M059J (cell line): ENCODE measurements at places on chromosomes 12 and 14.
A peak's percentile ranks its signal among the peaks of the same experiment; 100 is the strongest.

GRCh38 chr12:100901266-100901665 is 106.7 kb downstream of the ANO4 start:
- DNase-seq: peak; percentile 10

DNA sequence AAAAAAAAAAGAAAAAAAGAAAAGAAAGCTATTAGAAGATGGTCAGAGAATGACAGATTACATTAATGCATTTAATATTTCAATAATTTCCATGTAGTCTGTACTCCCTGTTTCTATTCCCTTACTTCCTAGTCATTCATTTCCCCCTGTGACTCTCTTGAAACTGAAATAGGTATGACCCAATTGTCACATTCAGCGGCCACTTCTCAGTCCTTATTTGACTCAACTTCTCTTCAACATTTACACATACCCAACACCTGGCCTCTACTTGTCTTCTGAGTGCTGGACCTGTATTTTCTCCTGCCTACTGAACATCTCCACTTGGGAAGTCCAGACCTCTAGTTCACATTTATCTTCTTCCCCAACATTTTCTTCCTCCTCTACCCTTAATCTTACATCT is 7.2 kb downstream of the EEA1 start:
- DNase-seq: no peak

DNA sequence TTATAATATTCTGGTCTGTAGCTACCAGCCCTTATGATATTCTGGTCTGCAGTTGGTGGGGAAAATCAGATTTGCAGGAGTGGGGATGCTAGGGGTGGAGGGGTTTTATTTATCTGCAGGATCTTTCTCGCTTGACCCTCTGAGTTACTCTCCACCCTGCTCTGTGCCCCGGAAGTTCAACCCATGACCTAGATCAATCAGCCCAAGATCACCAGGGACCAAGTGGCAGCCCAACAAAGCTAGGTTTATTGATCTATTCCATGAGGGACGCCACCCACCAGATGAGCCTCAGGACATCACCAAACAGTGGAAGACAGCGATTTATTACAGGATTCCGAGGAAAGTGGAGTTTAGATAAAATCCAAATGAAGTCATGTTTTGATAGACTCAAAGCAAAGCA is 25.8 kb upstream of the C12orf76 start:
- no peak for DNase-seq

GRCh38 chr12:113912760-113913329 is 53.3 kb downstream of the RBM19 start:
- peak; percentile 46 for DNase-seq

- DNase-seq: no peak
These were observed 9.2 kb upstream of the GOLGA3 start for GRCh38 chr12:132837693-132838409.

GRCh38 chr12:3115078-3115477 is 37.9 kb downstream of the TSPAN9 start:
- no peak for DNase-seq

- DNase-seq: peak; percentile 91
These were observed 839 bp downstream of the CLEC9A start for GRCh38 chr12:10031321-10031720.

- DNase-seq: peak; percentile 47
These were observed 20.0 kb upstream of the TCP11L2 start for GRCh38 chr12:106282457-106283097.

- peak; percentile 27 for DNase-seq
These were observed 4.0 kb downstream of the MYL2 start for GRCh38 chr12:110916295-110916875.

DNA sequence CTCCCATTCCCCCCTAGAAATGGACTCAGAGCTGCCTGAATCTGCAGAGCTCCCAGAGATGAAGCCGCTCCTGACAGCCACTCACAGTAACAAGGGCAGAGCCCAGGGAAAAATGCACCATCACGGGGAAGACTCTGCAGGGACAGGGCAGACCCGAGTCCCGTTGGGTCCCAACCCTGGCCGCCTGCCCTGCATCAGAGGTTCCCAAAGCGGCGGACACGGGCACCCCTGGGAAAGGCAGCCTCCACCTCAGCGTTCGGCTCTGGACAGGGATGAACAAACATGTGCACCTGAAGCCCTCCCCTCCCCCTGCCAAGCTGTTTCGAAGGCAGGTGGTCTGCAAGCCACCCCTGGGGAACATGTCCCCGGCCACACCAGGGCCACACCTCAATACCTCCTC is 320.4 kb downstream of the ADGRD1 start:
- DNase-seq: no peak

- peak; percentile 83 for DNase-seq
These were observed 1.5 kb downstream of the FRMD6 start for GRCh38 chr14:51653079-51653774.

- DNase-seq: peak; percentile 76
These were observed 636 bp downstream of the GOLGA3 start for GRCh38 chr12:132827763-132828703.

DNA sequence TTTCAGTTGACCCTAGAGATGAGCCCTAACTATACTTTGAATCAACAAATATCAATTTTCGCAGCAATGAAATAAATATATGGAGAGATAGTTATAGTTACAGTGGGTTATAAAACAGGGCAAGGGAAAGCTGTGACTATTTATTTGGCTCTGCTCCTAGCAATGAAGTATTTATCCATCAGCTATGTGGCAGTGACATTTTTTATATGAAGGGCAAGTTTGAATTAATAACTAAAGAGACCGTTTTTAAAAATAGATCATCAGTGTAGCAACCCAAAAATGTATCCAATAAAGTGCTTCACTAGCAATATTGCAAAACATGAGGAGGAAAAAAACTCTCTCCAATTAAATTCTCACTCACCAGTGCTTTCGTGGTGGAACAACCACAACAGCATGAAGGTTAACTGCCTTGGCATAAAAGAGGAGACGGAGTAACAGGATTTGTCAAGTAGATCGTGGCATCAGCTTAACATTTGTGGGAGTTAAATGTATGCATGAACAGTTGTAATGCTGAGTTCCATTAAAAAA is 58.1 kb upstream of the NUDT4 start:
- DNase-seq: no peak

- peak; percentile 68 for DNase-seq
These were observed 11.3 kb upstream of the GNG2 start for GRCh38 chr14:51849097-51849496.

GRCh38 chr12:93002293-93003054 is 73.4 kb upstream of the EEA1 start:
- peak; percentile 93 for DNase-seq

GRCh38 chr14:51657762-51658161 is 6.1 kb downstream of the FRMD6 start:
- peak; percentile 60 for DNase-seq

- DNase-seq: peak; percentile 74
These were observed 241.4 kb downstream of the PHLDA1 start for GRCh38 chr12:75790219-75790618.

DNA sequence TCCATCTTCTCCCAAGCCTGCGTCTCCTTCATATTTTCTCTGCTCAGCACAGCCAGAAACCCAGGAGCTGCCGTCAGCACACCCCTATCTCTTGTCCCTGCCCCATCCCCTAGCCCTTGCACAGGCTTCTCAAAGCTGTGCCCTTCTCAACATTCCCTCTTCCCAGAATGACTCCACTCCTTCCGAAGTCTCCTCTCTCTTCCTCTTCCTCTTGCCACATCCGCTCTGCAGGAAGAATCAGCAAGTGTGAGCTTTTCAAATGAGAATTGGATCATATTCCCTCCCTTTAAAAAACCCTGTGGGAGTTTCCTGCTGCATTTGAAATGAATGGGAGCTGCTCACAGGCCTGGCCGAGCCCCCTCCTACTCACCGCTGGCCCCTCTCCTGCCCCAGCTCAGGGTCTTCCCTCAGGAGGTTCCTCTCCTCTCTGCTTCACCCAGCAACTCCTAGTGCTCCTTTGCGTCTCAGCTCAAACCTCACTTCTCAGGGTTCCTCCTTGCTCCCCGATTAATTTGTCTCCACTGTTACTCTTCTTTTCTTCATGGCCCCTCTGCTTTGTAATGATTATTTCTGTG is 528.5 kb upstream of the CCDC196 start:
- DNase-seq: no peak

GRCh38 chr14:22122227-22122818 is 448.7 kb upstream of the OR4E1 start:
- DNase-seq: peak; percentile 2

DNA sequence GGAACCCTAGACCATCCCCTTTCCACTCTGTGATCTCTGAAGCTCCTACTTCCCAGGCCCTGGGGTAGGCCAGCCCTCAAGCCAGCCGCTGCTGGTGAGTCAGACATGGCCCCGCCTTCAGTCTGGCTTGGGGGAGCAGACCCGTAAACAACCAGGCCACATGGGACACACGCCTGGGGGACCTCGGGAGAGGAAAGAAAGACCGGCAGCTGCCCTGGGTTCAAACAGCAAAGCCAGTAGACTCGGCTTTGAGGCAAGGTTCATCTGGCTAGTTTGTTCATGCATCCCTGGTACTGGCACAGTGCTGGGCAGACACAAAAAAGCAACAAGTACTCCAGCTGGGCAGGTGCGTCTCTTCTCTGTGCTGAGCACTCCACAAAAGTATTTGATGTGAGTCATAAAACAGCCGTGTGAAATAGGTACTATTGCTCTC is 101.9 kb downstream of the SETD3 start:
- peak; percentile 69 for DNase-seq

DNA sequence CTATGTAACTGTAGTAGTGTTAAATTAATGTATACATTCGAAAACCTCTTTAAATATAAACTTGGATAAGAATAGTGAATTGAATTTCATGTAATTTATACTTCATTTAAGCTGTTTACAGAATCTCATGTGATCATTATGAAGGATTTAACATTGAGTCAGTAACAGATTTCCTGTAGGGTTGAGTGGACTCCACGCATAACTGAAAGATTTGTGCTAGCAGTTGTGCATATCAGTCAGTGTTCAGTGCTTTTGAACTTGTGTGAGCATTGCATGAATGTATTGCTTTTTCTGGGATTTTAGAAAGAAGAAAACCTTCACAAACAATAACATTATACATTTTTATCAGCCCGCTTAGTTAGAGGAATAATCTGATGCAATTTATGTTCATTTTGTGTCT is 1435.3 kb downstream of the LRFN5 start:
- no peak for DNase-seq

DNA sequence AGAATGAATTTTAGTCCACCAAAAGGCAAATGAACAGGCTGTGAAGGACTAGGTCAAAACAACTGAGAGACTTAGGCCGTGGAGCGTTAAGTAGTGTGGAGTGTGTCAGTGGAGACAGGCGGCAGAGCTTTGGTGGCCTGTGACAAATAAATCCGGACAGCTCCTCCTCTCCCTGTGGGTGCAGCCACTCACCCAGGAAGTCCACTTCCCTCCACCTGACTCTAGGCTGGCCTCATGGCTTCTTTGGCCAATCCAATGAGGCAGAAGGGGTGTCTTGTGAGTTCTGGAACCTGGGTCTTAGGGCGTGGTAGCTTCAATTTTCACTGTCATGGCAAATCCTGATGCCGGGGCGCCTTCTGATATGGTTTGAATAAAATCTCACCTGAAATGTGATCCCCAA is 180.9 kb upstream of the C14orf180 start:
- no peak for DNase-seq

DNA sequence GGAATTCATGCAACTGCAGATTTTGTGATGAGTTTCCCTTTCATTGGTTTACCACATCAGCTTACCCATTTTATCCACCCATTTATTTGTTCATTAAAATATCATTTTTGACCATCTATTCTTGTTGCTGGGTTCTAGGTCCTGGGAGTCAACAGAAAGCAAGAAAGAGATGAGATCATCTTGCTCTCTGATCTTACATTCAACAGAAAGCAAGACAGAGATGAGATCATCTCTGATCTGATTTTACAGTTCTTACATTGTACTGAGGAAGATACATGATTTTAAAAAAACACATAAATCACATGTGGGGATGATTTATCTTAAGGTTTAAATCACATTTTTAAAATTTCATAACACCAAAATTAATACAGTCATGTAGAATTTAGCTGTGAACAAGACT is 2.3 kb downstream of the TAS2R46 start:
- peak; percentile 3 for DNase-seq

DNA sequence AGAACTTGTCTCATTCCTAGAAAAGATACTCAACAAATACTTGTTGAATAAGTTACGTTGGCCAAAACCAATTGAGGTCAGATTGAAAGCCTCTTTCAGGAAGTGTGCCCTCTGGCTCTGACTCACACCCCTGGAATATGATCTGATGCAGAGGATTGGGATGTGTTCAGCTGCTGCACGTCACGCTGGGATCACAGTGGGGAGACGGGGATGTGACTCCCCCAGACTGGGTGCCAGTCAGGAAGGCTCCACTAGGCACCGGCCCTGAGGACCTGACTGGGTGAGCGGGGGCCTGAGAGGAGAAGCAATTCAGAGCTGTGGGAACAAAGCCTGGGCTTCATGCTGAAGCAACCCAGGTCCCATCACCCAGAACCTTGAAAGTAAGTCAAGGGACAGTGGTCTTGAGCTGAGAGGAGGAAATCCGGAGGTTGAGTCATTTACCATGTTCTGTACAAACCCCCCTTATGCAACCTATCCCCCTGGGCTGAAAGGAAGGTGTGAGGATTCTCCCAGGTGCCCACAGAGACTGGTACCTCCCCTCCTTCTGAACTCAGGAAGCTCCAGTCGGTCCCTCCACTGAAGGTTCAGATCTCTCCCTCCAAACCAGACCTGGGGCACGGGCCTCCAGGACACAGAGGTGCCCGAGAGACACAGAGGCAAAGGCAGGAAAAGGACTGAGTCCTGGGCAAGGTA is 3.9 kb downstream of the CEBPE start:
- DNase-seq: peak; percentile 98

DNA sequence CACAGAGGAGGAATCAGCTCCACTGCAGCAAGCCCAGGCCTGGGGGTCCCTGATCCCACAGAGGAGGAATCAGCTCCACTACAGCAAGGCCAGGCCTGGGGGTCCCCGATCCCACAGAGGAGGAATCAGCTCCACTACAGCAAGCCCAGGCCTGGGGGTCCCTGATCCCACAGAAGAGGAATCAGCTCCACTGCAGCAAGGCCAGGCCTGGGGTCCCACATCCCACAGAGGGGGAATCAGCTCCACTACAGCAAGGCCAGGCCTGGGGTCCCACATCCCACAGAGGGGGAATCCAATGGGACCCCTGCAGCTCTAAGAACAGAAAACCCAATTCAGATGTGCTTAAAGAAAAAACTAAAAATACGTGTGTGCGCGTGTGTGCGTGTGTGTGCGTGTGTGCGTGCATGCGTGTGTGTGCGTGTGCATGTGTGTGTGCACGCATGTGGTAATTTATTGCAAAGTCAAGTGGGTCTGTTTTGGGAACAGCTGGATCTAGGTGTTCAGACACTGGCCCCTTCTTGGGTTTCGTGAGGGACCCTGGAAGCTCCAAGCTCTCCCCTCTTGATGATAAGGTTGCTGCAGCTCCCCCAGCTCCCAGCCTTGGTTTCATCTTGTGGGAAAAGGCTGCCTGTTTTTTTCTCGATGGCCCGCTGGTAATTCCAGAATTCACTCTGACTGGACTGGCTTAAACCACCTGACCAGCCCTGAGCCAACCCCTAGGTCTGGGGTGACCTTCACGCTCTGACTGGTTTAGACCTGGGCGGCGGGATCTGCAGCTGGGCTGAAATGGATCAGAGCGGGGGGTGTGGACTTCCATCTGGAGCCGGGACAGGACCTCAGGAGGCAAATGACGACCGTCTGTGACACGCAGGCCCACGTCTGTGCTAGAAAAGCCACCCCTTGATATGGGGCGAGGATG is 47.1 kb downstream of the GALNT9 start:
- DNase-seq: no peak
